Suppressor macrophage treated with lipopolysaccharide for 1 hour (primary cell): ENCODE measurements at places on chromosomes 16 and 17.
A peak's percentile ranks its signal among the peaks of the same experiment; 100 is the strongest.

- peak; percentile 70 for DNase-seq
Measured at GRCh38 chr17:18093616-18094408, 6.1 kb downstream of the DRG2 start.

GRCh38 chr17:30716461-30717290 lies 107.8 kb downstream of the CRLF3 start:
- DNase-seq, result peak; percentile 77

DNA sequence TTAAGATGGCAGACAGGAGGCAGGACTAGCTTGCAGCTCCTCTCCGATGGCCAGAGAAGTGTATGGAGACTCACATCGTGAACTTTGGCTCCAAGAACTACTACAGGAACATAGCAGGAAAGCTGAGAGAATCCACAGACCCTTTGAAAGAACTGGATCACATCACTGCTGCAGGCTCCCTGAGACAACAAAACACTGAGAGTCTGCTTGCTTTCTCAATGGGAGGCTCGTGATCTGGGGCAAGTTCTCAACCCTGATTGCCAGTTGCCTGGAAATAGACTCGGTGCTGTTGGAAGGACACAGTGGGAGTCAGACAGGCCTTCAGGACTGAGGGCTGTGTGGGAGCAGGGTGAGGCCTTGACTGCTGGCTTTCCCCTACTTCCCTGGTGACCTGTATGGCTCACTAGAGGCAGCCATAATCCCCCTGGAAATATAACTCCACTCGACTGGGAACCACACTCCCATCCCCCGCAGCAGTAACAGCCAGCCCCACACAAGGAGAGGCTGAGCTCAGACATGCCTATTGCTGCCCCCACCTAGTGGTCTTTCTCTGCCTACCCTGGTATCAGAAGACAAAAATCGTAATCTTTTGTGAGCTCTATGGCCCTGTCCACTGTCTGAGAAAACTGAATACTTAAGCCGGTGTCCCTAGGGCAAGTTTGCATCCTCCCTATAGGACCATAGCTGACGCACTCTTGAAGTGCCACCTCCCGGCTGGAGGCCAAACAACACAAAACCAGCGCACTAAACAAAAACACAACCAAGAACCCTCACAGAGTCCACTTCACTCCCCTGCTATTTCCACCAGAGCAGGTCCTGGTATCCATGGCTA lies 238.4 kb downstream of the CEP112 start:
- DNase-seq, result no peak

DNA sequence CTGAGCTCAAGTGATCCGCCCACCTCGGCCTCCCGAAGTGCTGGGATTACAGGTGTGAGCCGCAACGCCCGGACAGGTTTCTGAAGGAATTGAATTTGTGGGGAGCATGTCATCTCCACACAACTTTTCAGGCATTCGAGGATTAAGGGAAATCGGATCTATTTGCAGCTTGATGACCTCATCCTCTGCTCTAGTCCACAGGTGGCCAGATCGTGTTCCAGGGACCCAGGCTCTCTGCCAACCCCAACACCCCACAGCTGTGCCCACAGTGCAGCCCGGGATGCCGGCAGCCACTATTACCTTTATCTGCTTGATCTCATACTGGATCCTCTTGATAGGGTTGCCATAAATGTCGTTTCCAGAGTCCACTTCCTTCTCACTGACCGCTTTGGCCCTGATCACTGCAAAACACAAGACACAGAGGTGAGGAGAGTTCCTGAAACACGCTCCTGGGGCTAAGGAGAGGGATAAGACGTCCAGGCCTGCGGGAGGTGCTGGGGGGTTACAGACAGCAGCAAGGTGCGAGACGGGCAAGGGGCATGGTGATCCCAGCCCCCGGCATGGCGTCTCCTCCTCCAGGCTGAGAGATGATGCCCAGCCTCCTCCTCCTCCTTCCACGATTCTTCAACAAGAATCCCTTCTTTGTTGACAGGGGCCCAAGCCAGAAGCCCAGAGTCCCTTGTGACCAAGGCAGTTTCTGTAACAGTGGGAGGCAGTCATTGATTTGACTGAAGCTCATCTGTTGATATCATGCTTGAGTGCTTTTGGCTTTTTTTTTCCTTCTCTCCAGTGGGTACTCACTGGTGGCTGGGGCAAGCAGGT lies 29.3 kb downstream of the CEP295NL start:
- no peak for DNase-seq

- DNase-seq, result no peak
Measured at GRCh38 chr17:16980813-16981731, 9.2 kb upstream of the TNFRSF13B start.

- no peak for DNase-seq
Measured at GRCh38 chr17:57570724-57571344, 174.3 kb downstream of the CCDC182 start.

- DNase-seq, result no peak
Measured at GRCh38 chr16:66658143-66658859, 38.2 kb downstream of the CMTM4 start.

GRCh38 chr17:38851434-38851833 lies 2.1 kb downstream of the RPL23 start:
- DNase-seq, result peak; percentile 18

DNA sequence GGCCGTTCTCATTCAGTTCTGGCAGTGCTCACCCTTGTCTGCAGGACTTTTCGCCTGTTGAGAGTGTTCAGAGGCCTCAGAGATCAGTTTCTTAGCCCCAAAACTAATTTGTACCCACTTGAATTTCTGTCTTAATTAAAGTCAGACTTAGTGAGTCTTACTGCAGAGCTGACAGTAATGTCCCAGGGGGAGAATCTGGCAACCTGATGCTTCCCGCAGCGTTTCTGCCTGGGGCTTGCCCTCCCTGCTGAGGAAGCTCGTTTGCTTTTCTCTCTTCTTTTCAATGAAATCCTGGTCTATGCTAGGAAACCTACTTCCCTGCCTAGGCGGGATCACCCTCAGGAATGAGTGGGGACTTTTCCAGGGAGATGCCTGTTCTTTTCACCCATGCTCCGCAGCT lies 25.3 kb downstream of the DBNDD1 start:
- no peak for DNase-seq

DNA sequence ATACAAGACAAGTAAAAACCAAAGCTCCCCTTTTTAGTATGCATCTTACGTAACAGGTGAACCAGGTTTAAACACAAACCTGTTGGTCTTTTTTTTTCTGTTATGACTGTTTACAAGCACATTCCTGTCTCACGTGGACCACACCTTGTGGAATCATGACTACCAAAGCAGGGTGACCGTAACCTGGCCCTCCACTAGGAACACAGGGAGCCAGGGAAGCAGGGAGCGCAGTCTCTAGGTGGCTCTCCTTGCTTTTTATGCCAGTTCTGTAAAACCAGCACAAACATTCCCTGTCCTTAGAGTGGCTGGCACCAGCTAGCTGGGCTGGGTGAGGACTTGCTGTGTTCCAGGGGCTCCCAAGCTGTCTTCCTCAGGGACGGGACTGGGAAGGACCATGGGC lies 44.1 kb downstream of the DDX19A start:
- DNase-seq, result no peak

DNA sequence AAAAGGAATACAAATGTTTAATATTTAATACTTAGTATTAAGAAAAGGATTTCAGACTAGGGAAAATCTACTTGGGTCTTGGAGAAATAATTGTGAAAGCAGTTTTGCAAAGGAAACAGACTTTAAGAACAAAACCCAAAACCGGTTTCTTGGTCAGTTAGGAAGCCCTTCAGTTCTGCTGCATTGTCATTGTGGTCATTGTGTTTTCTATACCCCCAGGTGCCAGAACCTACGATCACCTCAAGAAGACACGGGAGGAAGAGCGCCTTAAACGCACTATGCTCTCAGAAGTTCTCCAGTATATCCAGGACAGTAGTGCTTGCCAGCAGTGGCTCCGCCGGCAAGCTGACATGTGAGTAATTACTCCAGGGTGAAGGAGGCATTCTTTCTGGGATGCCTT lies 19.5 kb upstream of the DUSP14 start:
- no peak for DNase-seq

DNA sequence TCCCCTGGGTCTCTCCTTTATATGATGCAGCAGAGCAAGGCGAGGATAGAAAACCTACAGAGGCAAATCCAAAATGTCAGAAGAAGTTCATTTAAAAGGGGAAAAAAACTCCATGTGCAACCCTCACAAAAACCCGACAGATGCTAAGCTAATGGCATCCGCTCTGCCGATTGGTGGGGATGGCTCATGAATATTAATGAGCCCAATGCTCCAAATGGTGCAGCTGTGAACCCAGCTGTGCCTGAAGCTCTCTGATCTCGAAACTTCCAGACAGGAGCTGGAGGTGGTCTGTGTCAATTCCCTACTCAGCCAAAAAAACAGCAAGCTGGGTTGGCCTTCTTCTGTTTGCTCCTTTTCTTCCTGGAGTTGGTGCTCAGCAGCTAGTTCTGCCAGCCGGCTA lies 15.5 kb downstream of the SNX11 start:
- DNase-seq, result no peak

DNA sequence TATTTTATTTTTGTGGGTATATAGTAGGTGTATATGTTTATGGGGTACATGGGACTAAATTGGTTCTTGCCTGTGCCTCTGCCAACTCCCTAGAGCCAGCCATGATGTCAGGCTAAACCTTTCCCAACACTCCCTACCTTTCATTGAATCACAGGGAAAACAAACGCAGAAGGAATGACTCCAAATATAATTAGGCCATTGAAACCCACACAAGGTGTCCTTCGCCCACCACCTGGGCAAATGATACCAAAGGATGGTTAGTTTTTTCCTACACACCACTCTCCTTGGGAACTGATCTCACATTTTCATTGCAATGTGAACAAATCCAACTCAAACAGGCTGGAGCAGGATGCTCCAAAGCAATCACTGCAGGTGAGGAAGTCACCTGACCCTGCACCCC lies 27.5 kb downstream of the WSB1 start:
- DNase-seq, result no peak

GRCh38 chr17:65727246-65727645 lies 165.8 kb upstream of the AXIN2 start:
- DNase-seq, result no peak

DNA sequence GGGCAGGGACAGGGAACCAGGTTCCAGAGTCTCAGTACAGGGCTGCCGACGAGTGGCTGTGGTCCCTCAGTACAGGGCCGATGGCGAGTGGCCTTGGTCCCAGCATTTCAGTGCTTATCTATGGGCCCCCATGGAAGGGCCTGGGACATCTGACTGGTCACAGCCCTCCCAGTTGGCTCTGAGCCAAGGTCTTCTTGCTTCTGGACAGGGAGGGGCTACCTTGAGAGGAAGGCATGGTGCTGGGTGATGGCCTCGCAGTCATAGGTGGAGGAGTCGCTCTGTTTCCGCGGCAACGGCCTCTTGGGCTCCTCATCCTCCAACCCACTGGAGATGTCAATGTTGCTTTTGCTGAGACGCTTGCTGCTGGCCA lies 32.5 kb downstream of the PIMREG start:
- no peak for DNase-seq

GRCh38 chr17:30256756-30257506 lies 21.4 kb upstream of the SLC6A4 start:
- no peak for DNase-seq

- DNase-seq, result peak; percentile 31
Measured at GRCh38 chr17:10875430-10875851, 37.6 kb upstream of the PIRT start.

- DNase-seq, result no peak
Measured at GRCh38 chr17:47192554-47192953, 3.5 kb upstream of the CDC27 start.

DNA sequence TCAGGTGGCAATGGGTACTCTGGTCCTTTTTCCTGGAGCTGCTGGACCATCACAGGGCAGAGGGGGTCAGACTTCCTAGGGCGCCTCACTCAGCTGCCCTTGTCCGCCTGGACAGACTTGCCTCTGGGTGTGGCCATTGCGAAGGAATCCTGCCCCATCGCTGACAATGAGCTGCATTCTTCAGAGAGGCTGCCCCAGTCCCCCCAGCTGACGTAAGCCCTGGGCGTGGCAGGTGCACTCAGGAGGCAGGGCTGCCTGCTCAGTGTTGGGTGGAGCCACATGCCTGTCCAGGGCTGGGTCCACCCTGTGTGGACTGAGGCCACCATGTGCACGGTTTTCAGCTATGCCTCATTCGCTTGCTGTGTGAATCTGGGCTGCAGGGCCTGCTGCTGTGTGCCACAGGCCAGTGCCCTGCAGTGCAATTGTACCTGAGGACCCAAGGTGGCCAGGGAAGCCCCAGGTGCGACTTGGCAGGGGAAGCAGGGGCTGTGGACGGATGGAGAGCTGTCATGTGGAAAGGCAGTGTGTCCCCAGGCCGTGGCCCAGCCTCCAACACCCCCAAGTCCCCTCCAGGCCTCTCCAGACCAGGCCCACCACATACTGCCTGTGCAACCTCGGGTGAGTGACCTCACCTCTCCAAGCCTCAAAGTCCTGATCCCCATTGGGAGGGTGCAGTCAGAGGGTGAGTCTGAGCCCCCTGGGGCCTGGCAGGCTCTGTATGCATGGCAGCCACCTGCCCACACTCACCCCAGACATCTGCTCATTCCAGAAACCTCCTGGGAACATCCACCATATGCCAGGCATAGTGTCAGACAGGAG lies 14.0 kb upstream of the MPRIP start:
- DNase-seq, result no peak

- DNase-seq, result no peak
Measured at GRCh38 chr16:48250520-48251278, 3.4 kb upstream of the ABCC11 start.

DNA sequence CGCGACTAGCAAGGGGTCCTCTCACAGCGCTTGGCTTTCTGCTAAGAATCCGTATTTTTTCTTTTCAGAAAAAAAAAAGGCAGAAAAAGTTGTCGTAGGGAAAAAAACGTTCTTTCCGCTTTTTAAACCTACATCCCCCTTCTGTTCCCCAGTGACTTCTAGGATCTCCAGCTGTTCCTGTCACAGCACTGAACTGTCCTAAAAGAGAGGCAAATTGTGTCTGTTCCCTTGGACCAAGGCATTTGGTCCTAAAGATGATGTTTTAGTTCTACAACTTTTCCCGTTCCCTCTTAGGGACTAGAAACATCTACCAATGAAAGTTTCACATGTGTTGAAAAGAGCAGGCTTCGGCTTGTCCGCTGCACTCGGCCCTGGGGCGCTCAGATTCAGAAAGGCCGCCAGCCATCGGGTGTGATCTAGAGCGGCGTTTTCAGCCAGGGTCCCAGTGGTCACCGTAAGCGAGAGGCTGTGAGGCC lies 100.7 kb upstream of the CHMP6 start:
- DNase-seq, result no peak

- peak; percentile 28 for DNase-seq
Measured at GRCh38 chr17:1997927-1998742, 27.0 kb downstream of the RTN4RL1 start.

GRCh38 chr16:65763640-65764305 lies 602.7 kb upstream of the CDH5 start:
- DNase-seq, result no peak

- no peak for DNase-seq
Measured at GRCh38 chr17:32484041-32484461, 2.7 kb upstream of the CDK5R1 start.

DNA sequence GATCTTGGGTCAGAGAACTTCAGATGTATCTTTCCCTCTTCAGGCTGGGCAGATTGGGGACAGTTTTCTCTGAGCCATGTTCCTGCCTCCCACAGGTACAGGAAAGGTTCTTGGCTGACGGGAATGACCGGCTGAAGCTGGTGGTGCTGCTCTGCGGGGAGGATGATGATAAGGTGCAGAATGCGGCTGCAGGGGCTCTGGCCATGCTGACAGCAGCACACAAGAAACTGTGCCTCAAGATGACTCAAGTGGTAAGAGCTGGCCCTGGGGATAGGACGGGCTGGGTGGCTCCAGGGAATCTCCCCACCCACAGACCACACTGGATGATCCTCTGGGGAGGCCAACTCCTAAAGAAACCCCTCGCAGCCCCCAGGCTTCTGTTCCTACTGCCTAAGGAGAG lies 10.9 kb downstream of the SLC35G3 start:
- DNase-seq, result peak; percentile 86
